ENCODE measurements at places on chromosomes 7 and 10. TPM values are rescaled to one million over a fixed set of nuclear protein-coding genes. Genes with fewer than 3 reads are reported as not detected.

PILRA gene
- total RNA-seq, result under 0.01 TPM

OPN1SW gene
- not detected for total RNA-seq

SUGCT gene
- 6.5 TPM for total RNA-seq

TPST1 gene
- 51.4 TPM for total RNA-seq

LEP gene
- total RNA-seq, result 0.28 TPM

OR13A1 gene
- not detected for total RNA-seq

GDF2 gene
- total RNA-seq, result not detected

PSAP gene
- 2,780 TPM for total RNA-seq

DNAH11 gene
- 7.3 TPM for total RNA-seq

TFR2 gene
- under 0.01 TPM for total RNA-seq

ABHD11 gene
- total RNA-seq, result 5.1 TPM

GPR85 gene
- 3.6 TPM for total RNA-seq

IFRD1 gene
- total RNA-seq, result 179 TPM

TUBB8 gene
- not detected for total RNA-seq

GNGT1 gene
- total RNA-seq, result not detected

SAMD9L gene
- 5.3 TPM for total RNA-seq

VSTM4 gene
- not detected for total RNA-seq

Data from nasal cavity respiratory epithelium epithelial cell of viscerocranial mucosa (primary cell).